ENCODE measurements at places on chromosomes 2 and 18.

DNA sequence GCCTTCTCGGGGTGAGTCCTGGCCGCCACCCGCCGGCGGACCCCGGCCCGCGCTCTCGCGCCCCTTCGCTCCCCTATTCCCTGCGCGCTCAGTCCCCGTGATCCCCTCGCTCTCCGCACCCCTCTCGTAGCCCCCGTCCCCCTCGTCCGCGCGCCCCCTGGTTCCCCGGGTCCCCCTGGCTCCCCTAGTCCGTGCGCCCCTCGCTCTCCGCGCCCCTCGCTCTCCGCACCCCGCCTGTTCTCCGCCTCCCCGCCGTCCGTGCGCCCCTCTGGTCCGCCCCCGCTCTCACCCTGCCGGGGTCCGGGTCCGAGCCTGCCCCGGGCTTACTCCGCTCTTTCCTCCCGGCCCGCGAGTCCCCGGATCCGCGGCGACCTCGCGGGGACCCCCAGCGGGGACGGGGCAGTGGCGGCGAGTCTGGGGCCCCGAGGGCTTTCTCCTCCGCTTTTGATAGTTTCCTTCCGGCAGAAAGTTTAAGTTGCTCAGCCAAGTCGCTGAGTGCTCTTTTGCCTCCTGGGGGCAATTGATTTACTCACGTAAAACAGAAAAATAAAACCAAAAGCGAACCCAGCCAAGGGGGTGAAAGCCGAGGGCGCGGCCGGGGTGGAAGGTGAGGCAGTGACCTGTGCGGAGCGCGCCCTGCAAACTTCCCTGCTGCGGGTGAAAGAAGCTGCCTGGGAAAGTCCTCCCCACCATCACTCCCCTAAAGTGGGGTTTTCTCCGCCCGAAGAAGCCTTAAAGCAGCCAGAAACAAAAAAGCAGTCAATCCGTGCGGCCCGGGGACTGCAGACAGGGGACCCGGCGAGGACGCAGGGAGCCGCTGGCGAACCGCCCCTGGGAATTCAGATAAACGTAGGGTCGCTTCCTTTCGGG is 568 bp downstream of the RAB31 start:
- no peak for DNase-seq

DNA sequence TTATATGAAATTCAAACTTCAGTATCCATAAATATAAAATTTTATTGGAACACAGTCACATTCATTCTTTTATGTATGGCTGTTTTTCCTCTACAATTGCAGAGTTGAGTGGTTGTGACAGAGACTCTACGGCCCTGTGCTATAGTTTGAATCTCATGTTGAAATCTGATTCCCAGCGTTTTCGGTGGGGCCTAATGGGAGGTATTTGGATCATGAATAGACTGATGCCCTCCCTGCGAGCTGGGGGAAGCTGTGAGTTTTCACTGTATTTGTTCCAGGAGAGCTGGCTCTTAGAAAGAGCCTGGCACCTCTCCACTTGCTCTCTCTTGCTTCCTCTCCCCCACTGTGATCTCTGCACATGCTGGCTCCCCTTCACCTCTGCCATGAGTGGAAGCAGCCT is 1.7 kb downstream of the PFN4 start:
- DNase-seq = no peak

GRCh38 chr2:191840921-191841320 is 6.0 kb downstream of the CAVIN2 start:
- DNase-seq = no peak

GRCh38 chr18:23714576-23714975 is 25.3 kb downstream of the LAMA3 start:
- DNase-seq = no peak

DNA sequence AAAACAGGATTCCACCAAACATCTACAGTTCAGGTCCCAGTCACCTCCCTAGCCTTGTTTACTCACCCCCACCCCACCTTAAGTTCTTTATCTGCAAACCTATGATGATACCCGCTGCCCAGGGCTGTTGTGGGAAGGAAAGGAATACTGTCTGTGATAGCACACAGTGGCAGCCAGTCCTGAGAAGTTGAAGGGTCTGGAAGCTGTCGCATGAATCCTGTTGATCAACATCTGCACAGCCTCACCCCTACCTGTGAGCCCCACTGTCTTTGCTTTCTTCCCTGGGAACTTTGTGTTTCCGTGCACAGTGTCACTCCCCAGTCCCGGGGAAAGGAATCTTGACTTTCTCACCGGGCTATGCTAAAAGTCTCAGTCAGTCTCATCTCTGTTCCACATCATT is 160.7 kb upstream of the EPAS1 start:
- DNase-seq = no peak

DNA sequence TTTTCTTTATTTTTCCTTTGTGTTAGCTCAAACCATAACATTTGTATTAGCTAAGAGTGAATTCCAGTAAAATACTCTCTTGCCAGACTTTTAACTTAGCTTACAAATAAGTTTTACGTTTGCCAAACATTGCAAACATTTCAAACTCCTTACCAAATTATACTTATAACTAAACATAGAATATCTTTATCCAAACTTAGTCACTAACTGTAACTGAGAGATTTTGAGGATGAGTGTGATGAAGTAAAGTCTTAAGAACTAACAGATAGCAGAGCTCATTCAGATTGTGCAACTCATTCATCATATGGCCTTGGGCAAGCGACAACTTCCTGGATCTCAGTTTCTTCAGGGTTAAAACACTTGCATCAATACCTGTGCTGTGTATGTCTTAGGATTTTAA is 533.7 kb downstream of the TDRD15 start:
- no peak for DNase-seq

- no peak for DNase-seq
These were observed 1.6 kb downstream of the WDFY1 start for GRCh38 chr2:223943561-223944008.

GRCh38 chr2:71566372-71566771 is 113.0 kb downstream of the DYSF start:
- no peak for DNase-seq

- DNase-seq = no peak
These were observed 397.4 kb upstream of the SALL3 start for GRCh38 chr18:78582181-78582709.

GRCh38 chr2:235964787-235965390 is 203.3 kb downstream of the GBX2 start:
- DNase-seq = no peak

GRCh38 chr2:23390152-23390551 is 5.2 kb downstream of the KLHL29 start:
- DNase-seq = no peak

- DNase-seq = no peak
These were observed 58.5 kb upstream of the TWIST2 start for GRCh38 chr2:238789317-238789806.

DNA sequence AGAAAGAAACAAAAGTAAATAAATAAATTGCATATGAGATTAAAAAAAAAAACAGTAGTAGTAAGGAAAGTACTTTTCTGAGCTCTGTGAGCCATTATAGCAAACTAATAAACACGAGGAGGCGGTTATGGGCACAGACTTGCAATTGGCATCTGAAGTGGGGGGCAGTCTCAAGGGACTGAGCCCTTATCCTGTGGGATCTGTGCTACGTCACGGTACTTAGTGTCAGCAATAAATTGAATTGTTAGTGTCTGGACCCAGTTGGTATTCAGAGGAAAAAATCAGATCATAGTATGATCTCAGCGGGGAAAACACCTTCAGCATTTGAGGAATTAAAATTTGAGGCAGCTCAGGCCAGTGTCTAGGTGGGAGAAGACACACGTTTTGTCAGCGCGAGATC is 76.6 kb upstream of the TEX51 start:
- DNase-seq = no peak

DNA sequence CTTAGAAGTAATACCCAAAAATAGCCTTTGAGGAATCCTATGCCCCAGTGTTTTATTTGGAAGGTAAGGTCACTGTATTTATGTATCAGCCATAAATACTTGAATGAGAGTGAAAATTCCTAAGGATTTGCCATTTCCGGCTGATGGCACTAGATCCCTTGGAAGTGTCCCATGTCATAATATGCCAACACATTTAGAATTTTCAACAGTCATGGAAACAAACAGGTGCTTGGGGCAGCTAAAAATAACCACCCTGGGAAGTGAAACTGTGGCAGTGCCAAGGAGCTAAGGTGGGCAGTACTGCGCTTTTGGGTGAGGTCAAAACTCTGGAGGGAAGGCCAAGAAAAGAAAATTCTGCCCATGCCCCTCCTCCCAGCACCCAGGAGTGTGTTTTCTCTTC is 80.2 kb downstream of the TCF7L1 start:
- no peak for DNase-seq

DNA sequence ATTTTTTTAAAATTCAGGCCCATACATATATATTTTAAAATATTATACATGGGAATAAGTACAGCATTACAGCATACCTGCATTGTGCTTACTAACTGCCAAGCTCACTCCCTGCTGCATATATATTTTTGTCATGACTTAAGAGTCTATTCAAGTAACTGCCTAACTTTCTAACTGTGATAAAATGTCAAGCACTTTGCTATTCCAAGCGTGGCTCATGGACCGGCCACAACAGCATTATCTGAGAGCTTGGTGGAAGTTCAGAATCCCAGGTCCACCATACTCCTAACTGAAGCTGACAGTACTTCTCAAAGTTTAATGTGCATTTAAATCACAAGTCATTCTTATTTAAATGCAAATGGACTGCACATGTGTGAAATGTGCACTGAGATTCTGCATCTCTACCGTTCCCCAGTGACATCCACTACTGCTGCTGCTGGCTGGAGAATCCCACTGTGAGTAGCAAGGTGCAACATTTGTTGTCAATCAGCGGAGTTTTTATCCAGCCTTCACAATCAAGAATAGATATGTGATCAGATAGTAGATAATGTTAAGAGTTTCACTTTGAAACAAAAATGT is 79.1 kb downstream of the DYM start:
- DNase-seq = no peak

DNA sequence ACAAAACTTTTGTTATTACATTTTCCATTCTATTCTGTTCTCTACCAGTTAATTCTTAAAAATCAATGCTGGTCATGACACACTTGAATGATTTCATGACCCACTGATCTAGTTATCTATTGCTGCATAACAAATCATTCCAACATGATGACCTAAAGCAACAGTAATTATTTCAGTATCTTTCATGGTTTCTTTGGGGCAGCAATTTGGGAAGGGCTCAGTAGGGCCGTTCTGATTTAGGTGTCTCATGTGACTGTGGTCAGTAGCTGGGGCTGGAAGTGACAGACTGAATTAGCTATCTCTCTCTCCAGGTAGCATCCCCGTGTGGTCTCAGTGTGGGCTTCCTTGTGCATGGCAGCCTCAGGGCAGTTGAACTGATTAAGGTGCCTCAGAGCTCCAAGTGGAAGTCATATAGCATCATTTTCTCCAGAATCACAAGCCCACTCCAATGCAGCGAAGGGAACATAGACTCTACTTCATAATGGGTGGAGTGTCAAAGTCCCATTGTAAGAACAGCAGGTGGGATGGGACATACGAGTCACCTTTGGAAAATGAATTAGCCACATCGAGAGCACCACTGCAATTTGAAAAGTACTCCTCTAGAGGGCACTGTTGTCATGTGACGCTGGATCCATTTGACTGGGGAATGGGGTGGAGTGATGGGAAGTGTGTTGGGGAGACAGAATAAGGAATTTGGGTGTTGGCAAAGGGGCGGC is 39.1 kb upstream of the FAM136A start:
- DNase-seq = no peak

DNA sequence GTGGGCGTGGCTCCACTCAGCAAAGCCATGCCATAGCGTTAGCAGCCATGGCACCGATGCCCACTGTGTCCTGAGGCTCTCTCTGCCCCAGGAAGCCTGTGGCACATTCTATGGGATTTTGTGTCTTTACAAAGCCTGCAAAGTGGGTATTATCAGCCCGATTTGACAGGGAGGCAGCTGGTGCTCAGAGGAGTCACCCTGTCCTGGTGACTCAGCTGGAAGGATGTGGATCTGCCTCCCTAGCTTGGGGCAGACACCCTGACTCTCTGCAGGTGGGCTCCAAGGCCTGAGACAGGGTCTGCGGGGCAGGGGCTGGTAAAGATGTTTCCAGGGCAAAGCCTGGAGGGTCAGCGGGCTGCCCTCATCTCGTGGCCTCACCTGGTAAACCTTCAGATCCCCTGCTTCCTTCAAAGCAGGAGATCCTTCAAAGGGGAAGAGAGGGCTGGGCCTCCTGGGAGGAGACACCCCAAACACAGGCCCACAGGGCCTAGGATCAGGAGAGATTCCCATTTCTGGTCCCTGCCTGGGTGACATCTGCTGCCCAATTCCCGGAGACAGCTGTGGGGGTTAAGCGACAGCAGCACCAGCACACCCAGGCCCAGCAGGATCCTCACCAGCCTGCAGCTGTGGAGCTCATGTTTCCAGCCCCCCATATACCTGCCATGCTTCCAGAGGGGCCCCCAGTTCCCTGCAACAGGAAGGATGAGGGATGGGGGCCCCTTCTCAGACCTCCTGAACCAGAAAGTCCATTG is 3.0 kb upstream of the ASB1 start:
- no peak for DNase-seq

GRCh38 chr2:111884592-111884964 is 585 bp upstream of the ANAPC1 start:
- no peak for DNase-seq

DNA sequence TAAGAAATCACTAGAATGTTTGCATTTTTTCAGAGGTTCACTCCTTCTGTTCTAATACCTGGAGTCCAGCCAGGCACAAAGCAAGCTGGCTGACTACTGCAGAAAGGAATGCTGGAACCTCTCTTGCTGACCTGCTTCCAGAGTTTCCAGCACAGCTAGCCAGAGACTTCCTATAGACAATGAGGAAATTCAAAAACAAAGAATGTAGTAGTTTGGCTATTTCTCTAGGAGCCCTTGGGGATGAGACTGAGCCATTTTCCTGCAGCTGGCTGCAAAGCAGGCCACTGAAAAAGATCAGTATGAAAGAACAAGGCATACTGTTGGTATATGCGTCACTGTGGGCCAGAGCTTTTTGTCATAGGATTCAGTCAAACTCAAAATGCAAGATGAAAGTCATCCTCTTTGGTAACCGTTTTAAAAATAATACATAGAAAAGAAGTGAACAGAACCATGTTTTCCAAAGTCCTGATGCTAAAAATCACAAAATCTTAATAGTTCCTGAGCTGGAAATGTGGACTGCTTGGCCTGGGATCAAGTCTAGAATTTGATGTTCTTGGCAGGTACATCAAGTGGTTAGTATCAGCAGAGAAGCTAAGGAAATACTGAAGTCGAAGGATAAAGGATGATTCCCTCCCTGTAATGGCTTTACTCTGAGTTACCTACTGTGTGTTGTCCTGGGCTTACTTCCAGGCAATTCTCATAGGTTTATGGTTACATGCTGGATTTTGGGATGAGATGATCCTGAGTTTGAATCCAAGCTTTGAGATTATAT is 9.0 kb upstream of the DSEL start:
- no peak for DNase-seq

GRCh38 chr18:7723558-7723957 is 156.4 kb downstream of the PTPRM start:
- DNase-seq = no peak

DNA sequence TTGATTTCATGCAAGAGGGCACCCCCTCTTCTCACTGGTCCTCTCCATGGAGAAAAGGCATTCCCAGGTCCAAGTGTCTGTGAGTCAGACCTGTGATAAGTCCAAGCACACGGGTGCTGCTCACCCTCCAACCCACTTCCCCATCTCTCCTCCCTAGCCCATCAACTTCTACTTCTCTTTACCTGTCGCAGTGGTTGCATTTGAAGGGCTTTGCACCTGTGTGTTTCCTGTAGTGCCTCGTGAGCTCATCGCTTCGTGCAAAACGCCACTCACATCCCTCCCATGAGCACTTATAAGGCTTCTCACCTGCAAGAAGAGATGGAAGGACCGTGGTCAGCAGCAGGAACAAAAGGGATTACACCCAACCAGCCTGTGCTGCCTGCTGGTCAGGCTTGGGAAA is 77.5 kb downstream of the KLF7 start:
- DNase-seq = no peak

- DNase-seq = no peak
These were observed 1.4 kb downstream of the CYRIA start for GRCh38 chr2:16664052-16664731.

- DNase-seq = no peak
These were observed 340.1 kb downstream of the EIPR1 start for GRCh38 chr2:3037196-3038194.
